Stimulated activated CD4-positive, alpha-beta T cell treated with anti-CD3 and anti-CD28 coated beads, Interleukin-4, amount 100 ng/mL, for 24 hours (primary cell): ENCODE measurements at places on chromosomes 5 and 9.

GRCh38 chr5:35488055-35488454 lies 129.6 kb upstream of the SPEF2 start:
- no peak for DNase-seq

GRCh38 chr9:80125731-80126264 lies 554.0 kb downstream of the TLE4 start:
- no peak for DNase-seq

DNA sequence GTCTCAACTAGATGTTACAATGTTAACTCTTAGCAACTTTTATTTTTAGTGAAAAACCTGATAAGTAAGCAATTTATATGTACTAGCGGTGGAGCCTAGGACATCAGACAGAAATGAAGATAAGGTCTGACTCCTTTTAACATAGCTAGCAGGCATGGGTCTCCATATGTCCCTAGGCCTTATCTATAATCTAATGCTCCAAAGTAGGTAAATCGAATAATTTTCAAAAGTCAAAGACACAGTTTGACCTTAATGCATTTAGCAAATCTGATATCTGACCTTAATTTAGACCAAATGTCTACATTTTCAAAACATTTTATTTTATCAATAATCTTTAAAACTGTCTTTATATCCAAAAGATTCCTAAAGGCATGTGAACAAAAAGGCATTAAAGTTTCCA lies 305.0 kb upstream of the CCNH start:
- DNase-seq: no peak

DNA sequence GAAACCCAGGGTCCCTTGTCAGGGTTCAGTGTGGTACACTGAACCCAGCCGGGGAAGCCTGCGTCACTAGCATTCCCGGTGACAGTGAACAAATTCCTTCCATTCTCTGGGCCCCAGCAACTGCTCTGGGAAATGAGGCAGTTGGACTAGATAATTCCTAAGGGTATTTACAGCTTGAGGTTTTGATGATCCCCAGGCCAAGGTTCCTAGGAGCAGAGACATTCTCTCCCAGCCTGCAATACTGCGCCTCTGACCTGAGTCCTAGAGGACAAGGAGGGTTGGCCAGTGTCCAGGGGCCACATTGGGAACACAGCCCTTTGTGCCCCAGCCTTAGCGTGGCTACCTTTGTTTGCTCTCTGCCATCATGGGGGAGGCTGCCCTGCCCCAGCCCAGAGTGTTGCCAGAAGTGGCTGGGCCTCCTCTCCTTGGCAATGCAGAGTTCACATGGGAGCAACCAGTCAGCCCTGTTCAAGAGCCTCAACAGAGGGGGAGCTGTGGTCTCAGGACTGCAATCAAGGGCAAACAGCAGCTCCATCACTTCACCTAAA lies 178.2 kb downstream of the SEC61B start:
- no peak for DNase-seq

- no peak for DNase-seq
Observed at GRCh38 chr9:36194326-36195000, 3.7 kb downstream of the CLTA start.

- DNase-seq: no peak
Observed at GRCh38 chr9:113158446-113158845, 7.6 kb downstream of the SLC31A2 start.

- DNase-seq: no peak
Observed at GRCh38 chr9:135079676-135080075, 7.8 kb upstream of the OLFM1 start.

- DNase-seq: peak; percentile 5
Observed at GRCh38 chr5:81751836-81752643, 1.1 kb upstream of the SSBP2 start.

DNA sequence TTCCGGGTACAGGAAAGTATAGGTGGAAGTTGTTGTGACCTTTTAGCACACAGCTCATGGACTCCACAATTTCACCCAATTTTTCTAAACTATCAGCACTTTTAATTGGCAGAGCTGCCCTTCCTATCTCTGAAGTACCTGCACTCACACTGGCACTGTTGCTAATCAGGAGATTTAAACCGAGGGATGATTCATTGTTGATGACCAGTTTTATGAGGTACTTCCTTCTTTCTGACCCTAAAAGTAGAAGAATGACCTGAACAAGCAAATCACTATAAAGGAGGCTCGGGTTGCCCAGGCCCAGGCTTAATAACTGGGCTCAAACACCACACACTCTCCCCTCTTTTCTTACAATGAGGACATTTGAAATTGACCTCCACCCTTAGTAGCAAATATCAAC lies 105.9 kb downstream of the KCNN2 start:
- no peak for DNase-seq

DNA sequence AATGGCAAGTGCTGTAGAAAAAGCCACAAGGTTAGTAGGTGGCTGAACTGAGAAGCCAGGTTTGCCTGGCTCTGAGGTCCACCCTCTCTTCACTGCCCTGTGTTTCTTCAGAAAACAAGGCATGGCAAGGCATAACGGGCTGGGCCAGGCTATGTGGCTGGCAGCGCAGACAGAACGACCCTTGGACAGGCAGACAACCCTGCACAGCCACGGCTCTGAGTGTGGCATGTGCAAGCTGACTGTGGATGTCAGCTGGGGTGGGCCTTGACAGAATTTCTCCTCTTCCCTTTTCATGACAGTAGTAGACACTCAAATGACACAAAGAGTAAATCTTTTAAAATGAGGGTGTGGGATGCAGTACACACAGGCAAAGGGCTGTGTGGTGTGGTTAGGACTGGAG lies 81.7 kb downstream of the MACROH2A1 start:
- DNase-seq: peak; percentile 2

- no peak for DNase-seq
Observed at GRCh38 chr9:95025213-95026147, 292.0 kb downstream of the FANCC start.

DNA sequence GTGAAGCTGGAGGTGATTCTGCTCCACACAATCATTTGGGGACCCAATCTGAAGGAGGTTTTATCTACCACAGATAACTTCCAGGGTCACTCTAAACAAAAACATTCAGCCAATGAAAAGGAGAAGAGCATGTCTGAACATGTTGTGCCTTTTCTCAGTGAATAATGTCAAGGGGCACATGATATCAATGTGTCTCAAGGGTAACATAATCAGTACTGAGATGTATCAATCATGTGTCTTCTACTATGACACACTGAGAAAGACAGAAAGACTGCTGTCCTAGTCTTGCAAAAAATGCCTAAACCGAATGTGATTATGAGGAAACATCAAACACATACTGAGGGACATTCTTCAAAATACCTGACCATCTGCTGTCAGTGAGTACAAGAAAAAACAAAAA lies 25.4 kb upstream of the RASA1 start:
- no peak for DNase-seq
